ENCODE measurements at places on chromosomes 12 and 14.

DNA sequence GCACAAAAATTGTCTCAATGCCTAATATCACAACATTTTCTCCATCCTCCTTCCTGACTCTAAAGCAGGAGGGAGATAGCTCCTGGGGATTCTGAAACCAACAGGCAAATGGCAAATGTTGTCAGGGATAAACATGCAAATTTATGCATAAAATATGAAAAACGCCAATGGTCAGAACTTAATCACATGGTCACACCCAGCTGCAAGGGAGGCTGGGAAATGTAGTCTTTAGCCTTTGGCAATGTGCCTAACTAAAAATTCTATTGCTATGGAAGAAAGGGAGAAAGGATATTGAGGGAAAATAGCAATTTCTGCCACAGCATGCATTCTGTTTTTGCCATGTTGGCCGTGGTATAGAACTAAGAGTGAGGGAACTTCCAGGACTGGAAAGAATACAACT is 11.7 kb upstream of the OASL start:
- DNase-seq, result no peak

- DNase-seq, result no peak
Measured at GRCh38 chr12:45613296-45613695, 116.2 kb upstream of the ARID2 start.

- no peak for DNase-seq
Measured at GRCh38 chr14:68886109-68886434, 93.0 kb downstream of the ACTN1 start.

- DNase-seq, result no peak
Measured at GRCh38 chr12:23950210-23950774, 822 bp upstream of the SOX5 start.

DNA sequence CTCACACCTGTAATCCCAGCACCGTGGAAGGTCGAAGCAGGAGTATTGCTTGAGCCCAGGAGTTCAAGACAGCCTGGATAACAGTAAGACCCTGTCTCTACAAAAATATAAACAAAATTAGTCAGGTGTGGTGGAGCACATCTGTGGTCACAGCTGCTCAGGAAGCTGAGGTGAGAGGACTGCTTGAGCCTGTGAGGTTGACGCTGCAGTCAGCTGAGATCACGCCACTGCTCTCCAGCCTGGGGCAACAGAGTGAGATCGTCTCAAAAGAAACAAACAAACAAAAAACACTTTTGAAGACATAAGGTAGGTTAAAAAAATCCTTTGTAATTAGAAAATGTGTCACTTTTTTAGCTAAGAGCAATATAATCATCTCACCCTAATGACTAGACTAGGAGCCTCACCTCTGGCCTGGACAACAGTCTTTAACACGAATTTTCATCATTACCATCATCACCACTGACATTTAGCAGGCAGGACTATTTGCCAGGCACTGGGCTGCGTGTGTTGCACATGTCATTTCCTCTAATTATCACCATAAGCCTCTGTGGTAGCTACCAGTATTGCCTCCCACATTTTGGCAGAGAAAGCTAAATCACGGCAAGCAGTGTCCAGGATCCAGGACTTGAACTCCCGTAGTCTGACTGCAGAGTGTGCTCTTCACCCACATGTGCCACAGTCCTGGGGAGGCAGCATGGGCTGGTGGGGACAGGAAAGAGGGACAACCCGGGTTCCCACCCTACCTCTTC is 4.6 kb upstream of the SYCP3 start:
- DNase-seq, result no peak

GRCh38 chr12:88597365-88597764 is 17.1 kb upstream of the KITLG start:
- DNase-seq, result no peak

DNA sequence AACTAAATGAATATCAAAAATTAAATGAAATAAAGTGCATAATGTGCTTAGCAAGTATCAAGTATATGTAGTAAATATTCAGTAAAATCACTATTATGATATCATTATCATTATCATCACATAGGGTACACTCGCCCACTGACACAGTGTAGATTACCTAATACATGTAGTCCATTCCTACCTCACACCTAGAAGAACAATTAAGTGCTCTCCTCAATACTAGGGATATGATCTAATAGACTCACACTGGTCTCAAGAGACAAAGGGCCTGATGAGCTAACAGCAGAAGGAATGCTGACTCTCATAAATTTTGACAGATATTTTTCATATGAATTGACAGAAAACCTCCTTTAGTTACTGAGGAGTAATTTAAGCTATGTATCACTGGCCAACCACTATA is 29.1 kb downstream of the FSCB start:
- DNase-seq, result no peak

- no peak for DNase-seq
Measured at GRCh38 chr14:74459289-74459946, 33.4 kb upstream of the SYNDIG1L start.

DNA sequence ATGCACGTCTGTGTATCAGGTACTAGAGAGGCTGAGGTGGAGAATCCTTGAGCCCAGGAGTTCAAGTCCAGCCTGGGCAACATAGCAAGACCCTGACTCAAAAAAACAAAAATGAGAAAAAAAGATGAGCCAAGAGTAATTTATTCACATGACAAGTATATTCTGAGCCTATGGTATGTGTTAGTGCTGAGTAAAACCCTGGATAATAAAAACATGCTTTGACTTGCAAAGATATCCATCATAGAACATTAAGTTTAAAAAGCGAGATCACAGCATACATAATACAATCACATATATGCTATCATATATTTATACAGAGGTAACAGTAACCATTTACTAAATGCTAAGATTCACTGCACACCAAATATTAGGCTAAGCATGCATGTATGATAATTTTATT is 23.9 kb upstream of the SLC10A1 start:
- DNase-seq, result no peak

DNA sequence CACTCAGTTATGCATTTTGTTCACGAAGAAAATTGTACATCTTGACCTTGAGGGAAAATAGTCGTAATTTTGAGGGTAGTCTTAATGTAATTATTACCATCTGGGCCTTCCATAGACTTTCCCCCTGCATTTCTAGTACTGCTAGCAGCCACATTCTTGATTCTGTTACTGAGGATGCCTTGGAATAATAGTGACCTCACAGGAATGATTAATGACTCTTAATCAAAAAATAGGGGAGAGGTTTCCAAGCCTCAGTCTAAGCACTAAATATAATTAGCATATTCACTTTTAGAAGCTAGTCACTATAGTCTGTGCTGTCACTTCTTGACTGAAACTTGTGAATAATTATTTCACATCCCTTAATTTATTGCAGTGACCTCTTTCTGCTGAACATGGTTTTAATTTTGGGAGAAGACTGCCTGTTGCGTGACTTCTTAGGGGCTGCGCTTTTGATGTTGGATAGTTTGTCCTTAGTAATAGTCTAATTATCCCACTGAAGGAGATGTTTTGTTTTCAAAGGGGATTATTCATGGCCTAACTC is 400.5 kb downstream of the ADAMTS20 start:
- DNase-seq, result no peak

DNA sequence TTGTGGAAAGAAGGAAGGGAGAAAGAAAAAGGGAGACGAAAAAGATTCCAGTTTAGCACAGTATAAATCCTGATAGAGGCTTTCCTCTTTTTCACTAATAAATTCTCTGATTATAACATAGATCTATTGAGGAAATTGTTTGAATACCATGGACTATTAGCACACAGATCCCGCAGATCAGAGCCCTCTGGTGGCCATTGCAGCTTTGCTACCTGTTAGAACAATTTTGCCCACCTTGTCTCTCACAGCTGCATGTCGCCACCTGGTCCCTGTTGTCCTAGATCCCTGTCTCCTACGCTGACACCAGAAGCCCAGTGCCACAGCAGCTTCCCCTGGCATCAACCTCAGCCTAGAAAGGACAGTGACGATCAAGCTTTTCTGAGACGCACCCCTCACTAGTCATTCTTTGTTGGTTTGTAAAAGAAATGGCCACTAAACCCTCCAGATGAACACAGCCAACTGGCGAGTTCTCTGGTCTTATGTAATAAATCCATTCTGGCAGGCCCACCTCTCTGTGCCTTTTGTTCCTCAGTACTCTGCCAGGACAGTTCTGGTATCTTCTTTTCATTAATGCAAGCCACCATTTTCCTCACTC is 9.9 kb downstream of the GPHB5 start:
- no peak for DNase-seq

DNA sequence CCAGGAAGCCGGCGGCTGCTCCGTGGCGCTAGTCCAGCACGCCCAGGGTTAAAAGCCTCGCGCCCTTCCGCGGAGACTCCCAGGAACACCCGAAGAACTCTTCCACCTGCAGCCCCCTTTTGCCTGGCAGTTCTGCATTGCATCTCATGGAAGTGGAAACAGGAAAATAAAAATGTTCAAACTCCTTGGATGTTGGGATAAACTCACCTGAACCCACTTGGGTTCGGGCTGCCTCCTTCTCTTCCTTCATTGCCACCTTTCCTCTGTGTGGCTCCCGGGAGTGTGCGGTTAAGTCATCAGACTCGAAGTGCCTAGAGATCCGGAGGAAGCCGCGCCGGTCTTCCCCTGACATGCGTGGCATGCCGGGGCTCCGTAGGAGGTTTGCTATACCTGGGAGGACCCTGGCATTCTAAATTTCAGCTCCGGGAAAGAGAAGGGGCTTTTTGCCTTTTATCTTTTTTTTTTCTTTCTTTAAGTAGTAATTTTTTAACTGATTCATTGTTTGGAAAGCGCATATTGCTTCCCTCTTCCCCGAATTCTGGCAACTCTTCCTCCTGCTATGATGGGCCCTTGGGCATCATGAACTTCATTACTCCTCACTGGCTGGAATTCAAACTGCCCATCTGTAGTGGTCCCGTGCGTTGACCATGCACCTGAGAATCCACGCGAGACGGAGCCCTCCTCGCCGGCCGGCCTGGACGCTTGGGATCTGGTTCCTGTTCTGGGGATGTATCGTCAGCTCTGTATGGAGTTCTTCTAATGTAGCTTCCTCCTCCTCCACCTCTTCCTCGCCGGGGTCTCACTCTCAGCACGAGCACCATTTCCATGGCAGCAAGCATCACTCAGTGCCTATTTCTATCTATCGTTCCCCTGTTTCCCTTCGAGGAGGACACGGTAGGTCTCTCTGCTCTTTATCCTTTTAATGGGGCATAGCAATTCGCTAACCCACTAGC is 931.4 kb downstream of the DIO2 start:
- no peak for DNase-seq

GRCh38 chr14:63214417-63215196 is 10.4 kb downstream of the RHOJ start:
- DNase-seq, result no peak

GRCh38 chr14:67630186-67630585 is 10.5 kb downstream of the ARG2 start:
- no peak for DNase-seq

DNA sequence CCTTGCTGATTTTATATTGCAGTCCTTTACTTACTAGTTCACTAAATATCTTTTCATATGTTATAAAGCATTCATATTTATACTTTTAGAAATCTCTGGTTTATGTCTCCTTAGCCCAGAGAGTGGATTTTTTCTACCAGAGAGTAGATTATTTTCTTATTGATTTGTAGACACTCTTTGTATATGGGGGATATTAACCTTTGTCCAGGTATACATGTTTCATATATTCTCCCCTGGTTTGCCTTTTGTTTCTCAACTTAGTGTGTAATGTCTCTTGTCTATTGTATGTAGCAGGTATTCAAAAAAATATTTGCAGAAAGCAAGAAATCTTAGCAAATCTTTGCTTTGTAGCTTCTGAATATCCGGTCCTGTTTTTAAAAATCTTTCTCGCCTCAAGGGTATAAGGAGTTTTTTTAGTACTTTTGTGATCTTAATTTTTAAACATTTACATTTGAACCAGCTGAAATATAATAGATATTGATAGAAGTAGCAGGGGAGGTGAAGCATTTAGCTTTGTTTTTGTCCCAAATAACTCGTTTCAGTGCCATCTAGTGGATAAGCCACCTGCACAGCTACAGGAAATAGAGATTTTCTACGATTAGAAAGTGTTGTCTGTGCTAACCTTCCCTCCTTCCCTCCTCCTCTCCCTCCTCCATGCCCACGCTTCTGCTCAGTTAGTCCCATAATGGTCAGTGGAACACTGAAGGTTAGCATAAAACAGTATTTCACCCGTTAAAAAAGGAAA is 97.0 kb downstream of the PHETA1 start:
- DNase-seq, result no peak

DNA sequence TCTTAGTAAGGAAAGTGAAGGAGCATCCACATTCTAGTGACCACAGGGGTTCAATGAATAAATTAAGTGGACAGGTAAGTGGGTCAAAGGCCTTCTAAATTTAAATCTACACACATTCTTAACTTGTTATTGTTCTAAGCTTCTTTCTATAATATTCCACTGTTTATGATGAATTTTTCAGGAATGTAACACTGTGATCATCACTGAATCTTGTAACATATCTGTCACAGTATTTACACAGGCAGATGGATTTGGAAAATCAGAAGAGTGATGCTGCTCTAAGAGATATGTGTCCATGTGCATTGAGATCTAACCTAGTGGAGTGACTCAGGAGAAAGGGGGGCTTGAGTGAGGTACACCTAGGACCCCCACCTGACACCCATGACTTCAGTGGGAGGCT is 115.4 kb upstream of the OVCH1 start:
- DNase-seq, result no peak

DNA sequence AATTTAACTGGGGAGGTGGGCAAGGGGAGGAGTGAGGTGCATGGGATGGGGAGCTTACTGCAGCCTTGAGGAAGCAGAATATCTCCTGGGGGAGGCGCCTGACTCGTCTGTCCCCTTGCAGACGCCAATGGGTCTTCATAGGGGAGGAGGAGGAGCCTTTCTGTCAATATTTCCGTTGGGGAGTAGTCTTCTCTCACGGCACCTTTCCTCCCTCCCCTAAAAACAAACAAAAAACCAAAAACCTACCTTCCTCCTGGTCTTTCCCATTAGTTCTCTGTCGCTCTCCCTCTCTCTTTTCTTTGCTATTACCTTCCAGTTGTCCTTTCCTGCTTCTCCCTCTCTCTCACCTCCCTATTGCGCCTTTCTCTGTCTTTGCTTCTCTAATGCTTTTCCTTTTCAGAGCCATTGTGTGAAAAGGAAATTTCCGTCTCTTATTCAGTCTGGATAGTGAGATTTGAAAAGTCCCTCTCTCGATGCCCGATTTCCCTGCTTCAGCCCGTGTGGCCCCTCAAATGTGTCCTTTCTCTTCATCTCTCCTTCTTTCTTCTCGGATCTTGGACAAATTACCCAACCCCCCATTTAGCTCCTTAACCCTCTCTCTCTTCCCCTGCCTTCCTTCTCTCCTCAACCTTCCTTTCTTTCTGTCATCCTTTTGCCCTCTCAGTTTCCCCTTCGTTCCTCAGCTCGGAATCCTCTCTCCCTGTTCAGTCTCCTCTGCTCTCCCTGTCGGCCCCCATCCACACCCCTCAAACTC is 5.9 kb downstream of the GPR84 start:
- DNase-seq, result peak; percentile 38

- DNase-seq, result no peak
Measured at GRCh38 chr14:41446008-41446407, 160.7 kb upstream of the LRFN5 start.

GRCh38 chr12:10501030-10501429 is 4.7 kb upstream of the EIF2S3B start:
- no peak for DNase-seq

DNA sequence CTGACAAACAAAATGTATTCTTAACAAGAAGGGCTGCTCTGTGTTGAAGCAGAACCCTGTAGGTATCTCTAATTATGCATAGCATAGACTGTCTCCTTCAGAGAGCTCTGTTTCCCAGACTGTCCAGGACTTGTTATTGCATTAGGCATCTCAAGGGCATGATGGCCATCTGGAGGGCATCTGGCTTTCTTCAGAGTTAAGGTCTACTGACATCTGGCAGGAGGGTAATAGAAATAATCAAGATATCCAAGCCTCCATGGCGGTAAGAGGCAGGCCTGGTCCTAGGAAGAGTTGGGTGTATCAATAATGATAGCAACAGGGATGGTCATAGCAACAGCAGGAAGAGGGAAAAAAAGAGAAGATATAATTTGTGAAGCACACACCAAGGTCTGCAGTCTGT is 161.2 kb downstream of the TTC8 start:
- no peak for DNase-seq

Data from activated naive CD4-positive, alpha-beta T cell treated with anti-CD3 and anti-CD28 coated beads, Interleukin-2, amount 50 U/mL, for 72 hours (primary cell).